Pons (tissue), 1 donor: ENCODE measurements at places on chromosomes 12 and 14.

DNA sequence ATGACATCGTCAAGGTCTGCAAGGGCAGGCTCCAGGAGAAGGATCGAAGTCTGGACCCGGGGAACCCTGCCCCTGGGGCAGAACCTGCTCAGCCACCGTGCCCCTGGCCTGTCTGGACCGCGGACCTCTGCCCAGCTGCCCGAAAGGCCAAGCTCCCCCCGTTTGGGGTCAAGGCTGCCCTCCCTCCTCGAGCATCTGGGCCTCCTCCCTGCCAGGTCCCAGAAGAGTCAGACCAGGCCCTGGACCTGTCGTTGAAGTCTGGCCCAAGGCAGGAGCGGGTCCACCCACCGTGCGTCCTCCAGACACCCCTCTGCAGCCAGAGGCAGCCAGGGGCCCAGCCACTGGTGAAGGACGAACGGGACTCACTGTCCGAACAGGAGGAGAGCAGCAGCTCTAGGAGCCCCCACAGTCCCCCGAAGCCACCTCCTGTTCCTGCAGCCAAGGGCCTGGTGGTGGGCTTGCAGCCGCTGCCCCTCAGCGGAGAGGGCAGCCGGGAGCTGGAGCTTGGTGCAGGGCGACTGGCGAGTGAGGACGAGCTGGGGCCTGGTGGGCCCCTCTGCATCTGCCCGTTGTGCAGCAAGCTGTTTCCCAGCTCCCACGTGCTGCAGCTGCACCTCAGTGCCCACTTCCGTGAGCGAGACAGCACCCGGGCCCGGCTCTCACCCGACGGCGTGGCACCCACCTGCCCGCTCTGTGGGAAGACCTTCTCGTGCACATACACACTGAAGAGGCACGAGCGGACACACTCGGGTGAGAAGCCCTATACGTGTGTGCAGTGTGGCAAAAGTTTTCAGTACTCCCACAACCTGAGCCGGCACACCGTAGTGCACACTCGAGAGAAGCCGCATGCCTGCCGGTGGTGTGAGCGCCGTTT, 856 bp downstream of the ZBTB42 start:
- no peak for DNase-seq

DNA sequence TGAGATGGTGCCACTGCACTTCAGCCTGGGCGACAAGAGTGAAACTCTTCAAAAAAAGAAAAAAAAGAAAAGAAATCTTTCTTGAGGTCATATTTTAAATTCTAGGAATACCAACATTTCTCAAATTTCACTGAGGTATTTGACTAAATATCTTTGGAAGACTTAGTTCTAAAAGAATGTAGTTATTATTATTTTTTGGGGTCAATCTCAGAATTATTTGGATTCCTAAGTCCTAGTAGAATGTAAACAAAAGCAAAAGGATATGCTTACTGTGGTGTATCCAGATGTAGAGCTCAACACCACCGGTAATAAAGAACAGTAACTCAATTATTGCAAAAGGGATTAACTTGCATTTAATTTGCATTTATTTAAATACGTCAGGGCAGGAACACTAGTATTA, 25.0 kb downstream of the PRICKLE1 start:
- DNase-seq, result no peak

GRCh38 chr14:76957224-76957891, 71.2 kb downstream of the IRF2BPL start:
- peak; percentile 38 for DNase-seq

- DNase-seq, result no peak
These were observed 159.2 kb upstream of the SLC38A2 start for GRCh38 chr12:46531804-46532203.

GRCh38 chr12:93712200-93712599, 35.0 kb downstream of the CRADD start:
- no peak for DNase-seq

GRCh38 chr14:92768795-92769194, 20.4 kb upstream of the LGMN start:
- DNase-seq, result no peak

- no peak for DNase-seq
These were observed 946 bp downstream of the RNU4-2 start for GRCh38 chr12:120290609-120291305.

DNA sequence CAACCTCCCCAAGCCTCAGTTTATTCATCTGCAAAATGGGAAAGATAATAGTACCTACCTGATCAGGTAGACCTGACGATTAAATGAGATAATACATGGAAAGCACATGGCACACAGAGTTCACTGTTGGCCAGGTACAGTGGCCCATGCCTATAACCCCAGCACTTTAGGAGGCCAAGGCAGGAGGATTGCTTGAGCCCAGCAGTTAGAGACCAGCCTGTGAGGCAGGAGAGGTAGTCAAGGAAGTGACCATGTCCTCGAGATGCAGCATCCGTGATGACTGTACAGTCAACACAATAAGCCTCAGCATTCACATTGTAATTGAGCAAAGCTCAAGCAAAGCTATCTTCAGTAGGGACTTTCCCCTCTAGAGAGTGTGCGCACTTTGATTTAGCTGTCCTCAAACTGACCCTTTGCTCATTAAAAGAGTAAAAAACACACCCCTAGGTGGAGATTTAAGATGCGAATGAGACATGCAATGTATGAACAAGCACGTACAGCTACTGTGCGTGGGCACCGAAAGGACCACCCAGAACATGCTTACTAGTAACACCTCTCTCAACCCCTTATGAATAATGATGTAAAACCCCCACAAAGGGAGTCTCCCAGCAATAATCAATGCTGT, 9.9 kb downstream of the ISCU start:
- DNase-seq, result no peak

DNA sequence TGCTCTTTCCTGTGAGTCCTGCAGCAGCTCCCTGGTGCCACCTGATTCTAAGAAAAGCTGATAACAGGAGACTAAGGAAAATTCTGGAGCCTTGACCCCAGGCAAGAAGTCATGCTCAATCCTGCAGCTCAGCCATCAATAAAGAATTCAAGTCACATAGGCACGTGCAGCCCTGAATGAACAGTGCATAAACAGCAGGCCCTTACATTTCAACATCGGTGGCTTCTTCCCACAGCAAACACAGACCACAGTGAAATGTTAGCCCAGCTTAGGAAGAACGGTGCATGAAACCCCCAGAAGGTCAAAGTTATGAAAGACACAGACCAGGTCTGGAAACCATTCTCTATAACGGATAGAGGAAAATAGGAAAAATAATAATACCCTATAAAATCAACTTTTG, 10.5 kb downstream of the CINP start:
- DNase-seq, result peak; percentile 58

GRCh38 chr14:101027966-101028365, 124.4 kb upstream of the RTL1 start:
- no peak for DNase-seq

GRCh38 chr12:16552301-16552700, 53.7 kb downstream of the LMO3 start:
- no peak for DNase-seq

- DNase-seq, result no peak
These were observed 19.0 kb upstream of the CLEC4E start for GRCh38 chr12:8559676-8560075.

DNA sequence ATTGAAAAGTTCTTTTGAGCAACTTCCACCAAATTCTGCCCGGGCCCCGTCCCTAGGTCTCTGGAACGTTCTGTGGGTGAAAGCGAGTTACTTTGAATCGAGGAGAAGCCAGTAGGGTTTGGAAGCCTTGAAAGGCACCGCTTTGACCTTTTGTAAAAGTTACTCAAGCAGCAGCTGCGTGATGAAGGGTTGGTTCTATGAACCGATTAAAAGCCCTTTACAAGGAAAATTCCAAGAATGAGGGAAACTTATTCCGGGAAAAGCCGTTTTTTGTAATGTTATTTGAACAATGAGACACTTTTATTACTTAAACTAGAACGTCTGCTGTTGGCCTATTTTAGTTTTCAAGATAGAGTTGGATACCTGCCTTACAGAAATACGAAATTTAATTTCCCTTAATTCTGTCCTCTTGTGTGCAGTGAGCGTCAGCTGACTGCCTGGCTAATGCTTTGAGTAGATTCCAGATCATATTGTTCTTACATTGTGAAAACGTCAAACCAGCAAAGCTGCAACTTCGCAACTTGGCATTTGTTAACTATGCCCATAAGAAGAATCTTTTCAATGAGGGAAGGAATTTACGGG, 906 bp downstream of the LARP4 start:
- peak; percentile 69 for DNase-seq

GRCh38 chr12:123269395-123269892, 2.2 kb downstream of the CDK2AP1 start:
- peak; percentile 93 for DNase-seq

- DNase-seq, result peak; percentile 22
These were observed 51.6 kb downstream of the GPATCH2L start for GRCh38 chr14:76203086-76204001.

GRCh38 chr12:25236190-25236589, 14.5 kb downstream of the KRAS start:
- DNase-seq, result no peak

GRCh38 chr12:59890896-59891579, 295.2 kb downstream of the SLC16A7 start:
- DNase-seq, result no peak
